ENCODE measurements at places on chromosomes 12 and 14.

DNA sequence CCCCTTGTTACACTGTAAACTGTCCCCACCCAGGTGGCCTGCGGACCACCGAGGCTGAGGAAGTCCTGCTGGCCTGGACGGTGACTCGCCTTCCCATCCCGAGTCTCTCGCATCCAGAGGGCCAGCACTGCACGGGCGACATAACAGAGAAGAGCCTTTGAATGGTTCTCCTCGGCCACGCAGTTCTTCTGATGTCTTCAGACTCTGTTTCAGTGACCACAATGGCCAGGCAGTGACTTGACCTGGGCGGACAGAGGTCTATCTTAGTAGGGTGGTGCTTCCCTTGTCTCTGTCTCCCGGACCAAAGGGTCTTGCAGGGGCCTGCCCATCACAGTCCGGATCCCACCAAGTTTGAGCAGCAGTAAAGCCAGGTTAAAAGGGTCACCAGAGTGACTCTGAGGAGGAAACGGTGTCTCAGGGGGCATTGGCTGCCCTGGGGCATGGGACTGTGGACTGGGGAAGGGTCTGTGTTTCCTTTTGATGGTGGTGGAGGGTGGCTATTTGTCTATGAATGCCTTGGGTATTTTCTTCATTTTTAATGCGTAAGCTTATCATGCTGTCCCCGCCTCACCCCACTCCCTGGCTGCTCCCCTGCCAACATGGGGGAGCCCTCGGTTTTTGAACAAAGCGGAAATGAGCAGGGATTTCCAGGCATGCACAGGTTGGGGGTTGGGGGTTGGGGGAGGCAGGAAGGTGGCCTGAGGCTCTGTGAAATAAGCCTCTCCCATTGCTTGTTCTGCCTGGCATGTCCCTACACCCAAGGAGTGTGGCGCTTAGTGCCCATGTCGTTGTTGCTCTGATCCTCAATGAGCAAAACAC lies 10.3 kb downstream of the KRT85 start:
- DNase-seq = no peak

DNA sequence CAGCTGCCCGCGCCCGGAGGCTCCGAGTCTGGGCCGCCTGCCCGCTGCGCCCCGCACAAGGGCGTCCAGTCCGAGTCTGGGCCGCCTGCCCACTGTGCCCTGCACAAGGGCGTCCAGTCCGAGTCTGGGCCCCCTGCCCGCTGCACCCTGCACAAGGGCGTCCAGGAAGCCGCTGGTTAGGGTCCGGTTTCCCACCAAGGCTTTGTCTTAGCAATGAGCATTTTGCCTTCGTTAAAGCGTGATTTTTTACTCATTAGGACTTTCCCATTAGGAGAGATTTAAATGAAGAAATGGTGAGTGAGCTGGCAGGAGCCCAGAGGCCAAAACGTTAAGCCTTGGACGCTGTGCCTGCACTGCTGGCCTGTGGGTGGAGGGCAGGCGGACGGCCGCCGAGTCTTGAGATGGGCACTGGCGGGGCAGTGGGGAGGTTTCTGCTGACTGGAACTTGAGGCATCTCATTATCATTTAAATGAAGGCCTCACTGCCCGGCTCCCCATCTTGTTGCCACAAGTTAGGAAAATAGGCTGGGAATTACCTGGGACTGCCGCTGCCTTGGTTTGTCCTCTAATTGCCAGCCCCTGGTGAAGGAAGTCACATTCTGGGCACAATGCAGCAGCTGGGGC lies 36.0 kb downstream of the FBRSL1 start:
- no peak for DNase-seq

DNA sequence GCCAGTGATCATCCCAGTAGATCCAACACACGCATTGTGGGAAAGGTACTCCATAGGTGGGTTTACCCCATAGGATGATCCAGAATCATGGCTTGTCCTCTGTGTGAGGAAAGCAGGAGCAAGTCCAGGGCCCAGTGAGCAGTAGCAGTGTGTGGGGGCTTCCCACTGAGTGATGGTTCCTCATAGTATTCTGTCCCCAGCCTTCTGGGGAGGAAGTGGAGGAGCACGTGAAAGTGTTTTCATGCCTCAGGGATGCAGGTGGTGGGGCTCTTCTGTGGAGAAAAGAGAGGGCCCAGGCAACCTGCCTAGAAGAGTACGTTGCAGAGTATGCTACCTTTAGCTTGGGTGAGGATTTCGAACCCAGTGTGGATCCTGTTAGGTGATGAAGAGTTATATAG lies 56.5 kb downstream of the SUSD6 start:
- DNase-seq = no peak

DNA sequence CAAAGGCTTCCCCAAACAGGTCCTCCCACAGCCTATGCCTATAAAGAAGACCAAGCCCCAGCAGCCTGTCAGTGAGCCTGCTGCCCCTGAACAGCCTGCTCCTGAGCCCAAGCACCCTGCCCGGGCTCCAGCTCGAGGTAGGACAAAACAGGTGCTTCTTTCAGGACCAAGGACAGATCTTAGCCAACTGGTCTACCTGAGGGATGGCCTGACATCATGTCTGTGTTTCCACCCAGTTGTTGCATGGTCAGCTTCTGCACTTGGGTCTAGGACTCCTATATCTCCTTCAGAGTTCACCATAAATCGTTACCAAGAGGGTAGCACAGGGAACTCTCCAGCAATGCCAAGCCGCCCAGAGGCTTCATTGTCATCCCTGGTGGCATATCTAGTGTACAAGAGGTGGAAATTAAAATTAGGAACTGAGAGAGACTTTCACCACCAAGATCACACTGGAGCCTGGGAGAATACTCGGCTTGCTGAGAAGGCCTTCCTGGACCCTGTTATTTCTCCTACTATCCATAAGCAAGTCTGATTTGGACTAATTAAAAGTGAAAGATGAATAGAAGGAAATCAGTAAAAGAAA lies 38.2 kb upstream of the OAS1 start:
- no peak for DNase-seq

DNA sequence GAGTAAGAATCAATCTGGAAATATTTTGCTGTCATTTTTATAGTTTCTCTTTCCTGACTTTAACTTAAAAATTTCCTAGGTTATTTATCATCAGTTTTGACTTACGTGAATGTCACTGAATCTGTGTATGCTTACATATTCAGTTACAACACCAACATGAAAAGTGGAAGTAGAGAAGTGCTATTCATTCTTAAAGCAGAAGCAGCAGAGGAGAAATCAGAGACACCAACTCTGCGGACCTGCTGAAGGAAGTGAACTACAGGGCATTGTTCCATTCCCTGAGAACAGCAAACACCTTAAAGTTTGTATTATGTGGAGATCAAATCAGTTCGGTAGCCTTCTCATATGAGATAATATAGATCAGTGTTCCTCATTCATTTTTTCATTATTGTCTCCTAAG lies 34.1 kb downstream of the RAD51B start:
- DNase-seq = no peak

- DNase-seq = no peak
These were observed 195.0 kb downstream of the SYT1 start for GRCh38 chr12:79059557-79059956.

- DNase-seq = no peak
These were observed 8.2 kb downstream of the ANG start for GRCh38 chr14:20696764-20697163.

DNA sequence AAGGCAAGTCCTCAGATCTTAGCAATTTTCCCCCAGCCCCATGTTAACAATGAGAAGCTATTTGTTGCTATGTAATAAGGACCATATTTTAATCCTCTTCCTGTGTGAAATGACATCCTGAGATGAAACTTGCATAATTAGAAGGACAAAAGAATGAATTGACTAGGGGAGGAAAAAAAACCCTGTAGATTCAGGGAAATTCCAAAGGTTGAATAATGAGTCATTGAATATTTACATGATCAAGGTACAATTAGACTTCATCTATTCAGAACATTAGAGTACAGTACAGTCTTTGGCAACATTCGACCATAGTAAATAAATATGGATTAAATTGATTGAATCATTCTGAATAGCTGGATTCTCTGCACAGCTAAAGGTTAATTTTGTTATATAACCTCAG lies 9.4 kb downstream of the MYBPC1 start:
- no peak for DNase-seq

GRCh38 chr14:54816450-54816849 lies 86.2 kb downstream of the GCH1 start:
- DNase-seq = no peak

- DNase-seq = peak; percentile 65
These were observed 100.8 kb downstream of the PPM1A start for GRCh38 chr14:60349663-60350365.

DNA sequence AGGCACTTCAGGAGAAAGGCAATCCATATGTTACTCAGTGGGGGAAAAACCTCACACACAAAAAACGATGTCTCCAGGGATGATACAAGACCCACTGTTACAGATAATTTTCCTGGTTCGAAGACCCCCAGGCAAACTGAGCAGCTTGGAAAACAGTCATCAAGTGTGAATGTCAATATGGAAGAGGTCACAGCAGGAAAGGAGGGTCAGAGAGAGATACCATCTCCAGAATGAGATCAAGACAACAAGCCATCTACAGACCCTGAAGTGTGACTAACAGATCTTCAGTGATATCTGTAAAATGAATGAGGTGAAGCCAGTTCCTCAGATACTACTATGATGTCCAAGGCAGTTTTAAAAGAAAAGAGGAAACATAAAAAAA lies 28.6 kb downstream of the GNS start:
- DNase-seq = no peak

- DNase-seq = no peak
These were observed 44.8 kb downstream of the BCL2L14 start for GRCh38 chr12:12115514-12115913.

DNA sequence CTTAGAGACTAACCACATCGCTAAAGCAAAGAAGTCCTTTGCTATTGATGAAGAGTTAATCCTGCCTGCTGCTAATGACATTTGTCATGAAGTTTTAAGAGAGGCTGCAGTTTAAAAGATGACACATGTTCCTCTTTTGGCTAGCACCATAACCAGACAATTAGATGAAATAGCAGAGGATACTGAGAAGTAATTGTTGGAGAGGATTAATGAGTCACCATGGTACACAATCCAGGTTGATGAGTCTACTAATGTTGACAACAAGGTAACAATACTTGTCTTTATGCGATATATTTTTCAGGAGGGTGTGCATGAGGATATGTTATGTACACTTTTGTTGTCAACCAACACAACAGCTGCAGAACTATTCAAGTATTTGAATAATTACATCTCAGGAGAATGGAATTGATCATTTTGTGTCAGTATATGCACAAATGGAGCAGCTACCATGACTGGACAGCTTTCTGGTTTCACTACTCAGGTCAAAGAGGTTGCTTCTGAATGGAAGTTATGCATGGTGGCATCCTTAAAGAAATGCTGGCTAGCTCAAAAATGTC lies 56.7 kb downstream of the LRRIQ1 start:
- no peak for DNase-seq

DNA sequence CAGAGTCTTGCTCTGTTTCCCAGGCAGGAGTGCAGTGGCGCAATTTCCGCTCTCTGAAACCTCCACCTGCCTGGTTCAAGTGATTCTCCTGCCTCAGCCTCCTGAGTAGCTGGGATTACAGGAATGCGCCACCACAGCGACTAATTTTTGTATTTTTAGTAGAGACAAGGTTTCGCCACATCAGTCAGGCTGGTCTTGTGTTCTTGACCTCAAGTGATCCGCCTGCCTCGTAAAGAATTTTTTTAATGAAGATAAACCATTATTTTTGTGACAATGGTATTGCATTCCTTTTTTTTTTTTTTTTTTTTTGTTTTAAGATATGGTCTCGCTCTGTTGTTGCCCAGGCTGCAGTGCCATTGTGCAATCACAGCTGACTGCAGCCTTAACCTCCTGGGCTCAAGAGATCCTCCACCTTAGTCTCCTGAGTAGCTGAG lies 25.8 kb downstream of the ACVR1B start:
- DNase-seq = no peak

DNA sequence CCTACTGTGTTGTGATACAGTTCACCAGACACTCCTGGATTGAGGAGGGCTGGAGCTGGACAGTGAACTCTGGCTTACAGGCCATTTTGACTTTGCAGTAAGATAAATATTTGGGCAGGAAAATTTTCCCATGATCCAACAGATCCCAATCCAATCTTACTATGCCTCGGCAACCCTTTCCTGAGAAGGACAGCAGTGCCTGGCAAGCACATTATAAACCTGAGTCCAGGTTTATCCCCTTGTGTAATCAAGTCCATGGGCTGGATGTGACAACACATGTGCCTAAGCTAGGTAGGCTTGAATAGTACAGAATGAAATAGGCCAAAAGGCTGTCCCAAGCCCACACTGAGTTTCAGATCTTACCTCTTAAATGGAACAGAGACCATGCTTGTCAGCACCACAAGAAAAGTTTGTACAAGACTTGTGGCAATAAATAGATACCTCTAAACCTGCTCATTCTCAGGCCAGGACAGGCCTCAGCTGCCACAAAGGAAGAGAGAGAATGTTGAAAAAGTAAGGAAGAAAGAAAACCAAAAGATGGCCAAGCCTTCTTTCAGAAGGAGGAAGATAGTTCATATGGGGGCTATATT lies 34.9 kb downstream of the CREBL2 start:
- no peak for DNase-seq

DNA sequence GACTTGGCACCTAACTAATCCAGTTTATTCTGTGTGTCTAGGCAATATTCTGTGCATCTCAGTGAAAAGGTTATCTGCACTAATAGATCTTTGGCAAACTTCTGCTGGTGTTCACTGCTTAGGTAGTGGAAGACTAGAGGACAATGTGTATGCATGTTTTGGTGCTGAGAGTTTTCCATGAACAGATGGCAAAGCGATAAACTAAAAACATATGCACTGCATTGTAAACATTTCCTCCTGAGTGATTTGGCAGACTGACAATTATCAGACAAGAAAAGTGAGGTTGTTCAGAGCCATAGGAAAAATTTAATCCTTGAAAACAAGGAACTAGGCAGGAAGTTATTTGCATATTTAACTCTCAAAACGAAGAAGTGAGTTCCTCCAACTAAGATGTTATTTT lies 400.4 kb downstream of the ATP23 start:
- peak; percentile 43 for DNase-seq

DNA sequence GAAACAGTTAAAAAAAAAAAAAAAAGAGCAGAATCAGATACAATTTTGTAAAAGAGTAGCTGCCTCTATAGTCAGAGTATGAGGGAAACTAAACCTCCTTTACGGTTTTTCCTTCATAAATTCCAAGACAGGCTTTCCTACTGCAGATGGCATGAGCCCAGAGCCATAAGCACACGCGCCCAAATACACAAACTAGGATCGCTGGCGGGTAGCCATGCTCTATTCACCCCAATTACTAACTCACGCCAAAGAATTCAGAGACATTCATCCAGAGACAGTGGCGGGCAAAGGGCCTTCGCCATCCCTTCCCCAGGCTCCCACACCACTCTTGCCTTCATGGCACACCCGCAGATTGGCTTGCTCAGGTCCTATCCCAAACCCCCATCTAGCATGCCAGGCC lies 48.2 kb downstream of the MOK start:
- DNase-seq = no peak

Data from NCI-H748 treated with DMSO at 0.1 percent for 48 hours (cell line).